ENCODE measurements at places on chromosomes 11 and 22.

GRCh38 chr11:60459345-60459744, 3.7 kb downstream of the MS4A1 start:
- no peak for DNase-seq

- DNase-seq = peak; percentile 23
These were observed 19.6 kb downstream of the MORC2 start for GRCh38 chr22:30948930-30949342.

DNA sequence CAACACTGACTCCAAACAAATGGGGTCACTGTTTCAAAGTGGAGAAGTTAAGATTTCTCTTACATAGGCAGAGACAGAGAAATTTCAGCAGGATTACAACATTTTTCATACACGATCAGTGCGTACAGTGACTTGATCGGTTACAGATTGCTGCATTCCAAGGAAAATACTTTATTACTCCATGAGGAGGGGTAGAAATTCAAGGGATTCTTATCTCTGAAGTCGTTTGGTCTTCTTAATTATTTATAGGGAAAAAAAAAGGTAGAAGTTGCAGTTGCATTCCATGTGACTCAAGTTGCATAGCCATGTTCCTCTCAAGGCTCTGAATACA, 10.7 kb upstream of the SMIM38 start:
- DNase-seq = no peak

DNA sequence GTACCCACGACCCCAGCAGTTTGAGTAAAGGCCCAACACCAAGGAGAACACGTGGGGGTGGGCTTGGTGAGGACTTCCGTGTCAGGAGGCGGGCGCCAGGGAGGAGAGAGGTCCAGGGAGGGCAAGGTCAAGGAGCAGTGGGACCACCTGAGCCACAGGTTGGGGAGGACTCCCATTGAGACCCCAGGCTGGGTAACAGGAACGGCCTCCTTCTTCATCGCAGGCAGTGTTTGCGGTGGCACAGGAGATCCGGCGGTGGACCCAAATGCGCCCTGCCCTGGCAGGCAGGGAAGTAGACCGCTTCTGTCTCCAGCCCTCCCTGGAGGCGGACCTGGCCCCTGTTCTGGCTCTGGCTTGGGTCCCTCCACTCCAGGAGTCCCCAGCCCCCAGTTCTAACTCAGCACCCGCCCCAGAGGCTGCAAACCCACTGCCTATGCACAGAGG, 5.9 kb upstream of the TBX1 start:
- no peak for DNase-seq

DNA sequence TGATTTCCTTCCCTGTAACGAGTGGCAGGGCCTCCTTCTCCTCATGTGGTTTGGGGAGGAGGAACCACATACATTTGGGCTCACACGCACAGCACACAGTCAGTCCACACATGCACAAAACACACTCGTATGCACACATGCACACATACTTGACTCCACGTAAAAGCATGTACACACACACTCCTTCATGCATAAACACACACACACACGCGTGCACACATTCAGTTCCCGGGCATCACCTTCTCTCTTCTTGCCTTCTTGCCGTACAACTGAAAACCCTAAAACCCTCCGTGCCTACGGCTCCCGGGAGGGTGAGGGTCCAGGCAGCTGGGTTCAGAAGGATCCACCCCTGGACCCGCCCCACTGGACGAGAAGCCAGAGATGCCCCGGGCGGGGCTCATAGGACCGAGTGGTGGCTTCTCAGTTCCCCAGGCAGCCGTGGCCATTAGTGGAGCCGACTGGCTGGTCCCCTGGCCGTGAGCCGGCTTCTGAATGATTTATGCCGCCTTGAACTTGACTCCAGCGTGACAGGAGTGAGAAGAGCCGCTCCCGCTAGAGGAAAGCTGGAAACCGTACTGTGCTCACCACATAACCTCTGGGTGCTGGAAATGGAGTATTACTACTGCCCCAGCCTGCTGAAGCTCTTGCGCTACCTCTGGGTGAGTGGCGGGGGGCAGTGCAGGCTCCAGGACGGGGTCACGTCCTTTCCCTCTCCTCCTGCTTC, 117.4 kb downstream of the KIAA1671 start:
- no peak for DNase-seq

GRCh38 chr22:37750596-37751162, 53.8 kb downstream of the TRIOBP start:
- DNase-seq = no peak

DNA sequence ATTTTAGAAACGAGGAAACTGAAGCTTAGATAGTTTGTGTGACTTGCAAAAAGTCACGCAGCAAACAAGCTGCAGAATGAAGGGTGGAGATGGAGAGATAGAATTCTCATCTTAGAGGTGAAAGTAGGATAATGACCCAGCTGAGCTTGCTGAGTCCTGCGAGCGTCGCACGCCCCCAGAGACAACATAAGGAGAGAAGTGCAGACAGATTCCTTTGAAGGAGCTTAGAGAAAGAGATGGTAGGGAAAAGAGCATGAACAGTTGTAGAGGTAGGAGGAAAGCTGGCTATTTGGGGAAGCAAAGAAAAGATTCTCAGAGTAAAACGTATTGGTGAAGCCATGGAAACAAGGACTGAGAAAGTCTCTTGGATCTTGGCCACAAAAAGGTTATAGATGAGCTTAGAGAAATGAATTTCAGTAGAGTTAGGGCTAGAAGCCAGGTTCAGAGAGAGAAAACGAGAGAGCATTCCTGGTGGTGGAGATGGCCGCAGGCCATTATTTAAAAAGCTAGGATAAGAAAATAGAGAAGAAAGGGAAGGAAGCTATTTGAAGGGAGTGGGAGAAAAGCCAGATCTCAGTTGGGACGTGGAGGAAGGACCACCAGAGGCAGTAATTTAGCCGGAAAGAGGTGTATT, 44.8 kb downstream of the FAM83F start:
- DNase-seq = no peak

- DNase-seq = no peak
These were observed 31.9 kb downstream of the FBLN1 start for GRCh38 chr22:45534339-45535192.

DNA sequence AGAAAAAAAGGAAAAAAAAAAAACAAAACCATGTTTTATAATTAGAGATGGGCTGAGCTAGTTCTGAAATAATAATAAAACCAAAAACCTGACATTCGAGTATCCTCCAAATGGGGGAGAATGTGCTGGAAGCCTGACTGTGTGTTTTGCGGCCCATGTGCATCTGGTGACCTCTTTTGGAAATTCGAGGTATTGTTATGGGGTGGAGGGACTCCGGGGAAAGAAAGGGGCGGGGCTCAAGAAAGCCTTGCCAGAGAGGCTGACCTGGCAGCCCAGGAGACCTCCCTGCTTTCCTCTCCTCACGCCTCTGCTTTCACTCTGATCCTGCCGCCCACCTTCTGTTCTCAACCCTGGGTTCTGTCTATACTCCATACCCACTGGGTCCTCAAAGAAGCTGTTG, 72.9 kb downstream of the CTTN start:
- peak; percentile 89 for DNase-seq

- no peak for DNase-seq
These were observed 110.0 kb downstream of the KIAA1671 start for GRCh38 chr22:25062386-25063085.

GRCh38 chr11:68141246-68142027, 20.2 kb upstream of the CHKA start:
- DNase-seq = no peak

DNA sequence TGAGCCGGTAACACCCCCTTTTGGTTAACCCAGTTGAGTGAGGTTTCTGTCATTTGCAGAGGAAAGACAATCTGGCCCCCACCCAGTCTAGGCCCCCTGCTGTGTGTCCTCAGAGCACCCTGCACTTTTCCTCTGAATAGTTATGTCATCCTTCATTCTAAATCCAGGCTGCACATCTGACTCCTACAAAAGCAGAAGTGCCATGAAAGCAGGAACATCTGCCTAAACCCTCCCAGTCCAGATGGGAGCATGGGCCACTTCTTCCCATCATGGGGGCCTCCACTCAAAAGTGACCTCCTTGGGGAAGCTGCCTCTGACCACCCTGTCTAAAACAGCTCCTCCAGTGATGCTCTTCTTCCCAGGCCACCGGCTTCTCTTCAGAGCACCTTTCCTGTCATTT, 53.7 kb upstream of the HMGXB4 start:
- no peak for DNase-seq

- no peak for DNase-seq
These were observed 3.3 kb downstream of the BDNF start for GRCh38 chr11:27696961-27697360.

GRCh38 chr11:35826949-35827348, 116.9 kb upstream of the LDLRAD3 start:
- no peak for DNase-seq

Measured in mesendoderm (in vitro differentiated cells).